Stimulated activated CD8-positive, alpha-beta memory T cell treated with anti-CD3 and anti-CD28 coated beads, Interleukin-15, amount 100 ng/mL, for 24 hours (primary cell): ENCODE measurements at places on chromosomes 1 and 21.

DNA sequence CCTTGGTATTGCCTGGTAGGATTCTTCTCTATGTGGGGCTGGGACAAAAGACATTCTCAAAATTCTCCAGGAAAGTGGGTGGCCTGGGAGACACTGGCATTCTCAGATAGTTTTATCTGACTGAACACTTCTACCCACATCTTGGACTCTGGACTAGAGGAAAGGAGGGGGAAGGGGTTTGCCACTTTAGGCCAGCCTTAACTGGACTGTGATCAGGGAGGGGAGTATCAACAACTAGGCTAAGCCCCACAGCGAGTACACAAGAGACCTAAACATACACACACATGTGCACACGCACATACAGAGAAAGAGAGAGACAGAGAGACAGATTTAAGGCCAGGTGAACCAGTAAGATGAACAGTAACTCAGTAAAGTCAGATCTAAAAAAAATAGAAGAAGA lies 1.2 kb upstream of the SEMA6C start:
- DNase-seq, result no peak

- DNase-seq, result no peak
Measured at GRCh38 chr1:197598935-197599334, 176.3 kb downstream of the DENND1B start.

DNA sequence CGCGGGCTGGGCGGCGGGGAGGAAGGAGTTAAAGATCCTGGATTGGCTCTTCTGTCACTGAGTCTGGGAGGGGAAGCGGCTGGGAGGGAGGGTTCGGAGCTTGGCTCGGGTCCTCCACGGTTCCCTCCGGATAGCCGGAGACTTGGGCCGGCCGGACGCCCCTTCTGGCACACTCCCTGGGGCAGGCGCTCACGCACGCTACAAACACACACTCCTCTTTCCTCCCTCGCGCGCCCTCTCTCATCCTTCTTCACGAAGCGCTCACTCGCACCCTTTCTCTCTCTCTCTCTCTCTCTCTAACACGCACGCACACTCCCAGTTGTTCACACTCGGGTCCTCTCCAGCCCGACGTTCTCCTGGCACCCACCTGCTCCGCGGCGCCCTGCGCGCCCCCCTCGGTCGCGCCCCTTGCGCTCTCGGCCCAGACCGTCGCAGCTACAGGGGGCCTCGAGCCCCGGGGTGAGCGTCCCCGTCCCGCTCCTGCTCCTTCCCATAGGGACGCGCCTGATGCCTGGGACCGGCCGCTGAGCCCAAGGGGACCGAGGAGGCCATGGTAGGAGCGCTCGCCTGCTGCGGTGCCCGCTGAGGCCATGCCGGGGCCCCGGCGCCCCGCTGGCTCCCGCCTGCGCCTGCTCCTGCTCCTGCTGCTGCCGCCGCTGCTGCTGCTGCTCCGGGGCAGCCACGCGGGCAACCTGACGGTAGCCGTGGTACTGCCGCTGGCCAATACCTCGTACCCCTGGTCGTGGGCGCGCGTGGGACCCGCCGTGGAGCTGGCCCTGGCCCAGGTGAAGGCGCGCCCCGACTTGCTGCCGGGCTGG lies at the start of gene NPR1:
Gene NPR1, plus strand, starts transcription at position 170 of the 818 bp plus-strand sequence. Its CDS starts 421 bp downstream, at position 591.
- DNase-seq, result no peak

- DNase-seq, result no peak
Measured at GRCh38 chr1:164510435-164510834, 48.5 kb upstream of the PBX1 start.

GRCh38 chr1:6167391-6168303 lies 12.5 kb downstream of the CHD5 start:
- no peak for DNase-seq

DNA sequence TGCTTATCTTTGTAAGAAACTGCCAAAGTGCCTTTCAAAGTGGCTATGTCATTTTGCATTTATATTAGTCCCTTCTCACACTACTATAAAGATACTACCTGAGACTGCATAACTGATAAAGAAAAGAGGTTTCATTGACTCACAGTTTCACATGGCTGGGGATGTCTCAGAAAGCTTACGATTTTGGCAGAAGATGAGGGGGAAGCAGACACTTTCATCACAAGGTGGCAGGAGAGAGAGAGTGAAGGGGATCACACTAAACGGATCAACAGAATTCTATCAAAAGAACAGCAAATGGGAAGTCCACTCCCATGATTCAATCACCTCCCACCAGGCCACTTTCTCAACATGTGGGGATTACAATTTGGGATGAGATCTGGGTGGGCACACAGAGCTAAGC lies 1352.0 kb upstream of the B3GALT2 start:
- DNase-seq, result no peak

DNA sequence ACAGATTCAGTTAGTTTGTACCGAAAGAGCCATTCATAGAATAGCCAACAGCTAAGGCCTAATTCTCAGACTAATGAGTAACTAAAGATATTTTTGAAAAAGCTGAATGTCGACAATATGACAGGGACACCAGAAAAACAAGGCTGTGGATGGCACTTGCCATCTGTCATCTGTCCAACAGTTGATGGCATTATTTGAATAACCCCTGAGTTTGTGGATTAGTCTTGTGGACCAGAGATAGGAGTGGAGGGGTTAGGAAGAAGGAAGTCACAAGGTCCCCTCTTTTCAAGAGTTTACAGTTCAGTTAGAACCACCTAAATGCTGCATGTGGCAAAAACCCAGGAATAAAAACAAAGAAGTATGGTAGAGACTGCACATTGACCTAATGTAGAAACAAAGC lies 356.5 kb upstream of the DUSP10 start:
- no peak for DNase-seq

DNA sequence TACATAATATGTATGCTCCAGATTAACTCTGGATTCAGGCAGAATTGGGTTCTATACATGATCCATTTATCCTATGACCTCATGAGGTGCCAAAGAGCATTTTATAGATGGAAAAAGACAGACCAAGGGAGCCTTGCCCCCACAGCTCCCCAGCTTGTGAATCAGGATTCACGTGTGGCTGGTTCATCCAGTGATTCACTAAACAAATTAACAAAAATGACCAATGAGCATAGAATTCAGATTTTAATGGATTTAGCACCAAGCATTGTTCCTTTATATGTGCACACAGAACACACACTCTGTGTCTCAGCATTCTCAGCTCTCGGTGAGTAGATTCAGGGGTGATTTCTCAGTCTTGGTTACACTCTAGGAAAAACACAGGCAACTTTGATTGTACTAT lies 51.7 kb upstream of the BARHL2 start:
- DNase-seq, result no peak

- DNase-seq, result no peak
Measured at GRCh38 chr1:15680131-15680530, 4.0 kb upstream of the PLEKHM2 start.
